ENCODE measurements at places on chromosomes 1 and 21. TPM values are rescaled to one million over a fixed set of nuclear protein-coding genes. Genes with fewer than 3 reads are reported as not detected.

DNA sequence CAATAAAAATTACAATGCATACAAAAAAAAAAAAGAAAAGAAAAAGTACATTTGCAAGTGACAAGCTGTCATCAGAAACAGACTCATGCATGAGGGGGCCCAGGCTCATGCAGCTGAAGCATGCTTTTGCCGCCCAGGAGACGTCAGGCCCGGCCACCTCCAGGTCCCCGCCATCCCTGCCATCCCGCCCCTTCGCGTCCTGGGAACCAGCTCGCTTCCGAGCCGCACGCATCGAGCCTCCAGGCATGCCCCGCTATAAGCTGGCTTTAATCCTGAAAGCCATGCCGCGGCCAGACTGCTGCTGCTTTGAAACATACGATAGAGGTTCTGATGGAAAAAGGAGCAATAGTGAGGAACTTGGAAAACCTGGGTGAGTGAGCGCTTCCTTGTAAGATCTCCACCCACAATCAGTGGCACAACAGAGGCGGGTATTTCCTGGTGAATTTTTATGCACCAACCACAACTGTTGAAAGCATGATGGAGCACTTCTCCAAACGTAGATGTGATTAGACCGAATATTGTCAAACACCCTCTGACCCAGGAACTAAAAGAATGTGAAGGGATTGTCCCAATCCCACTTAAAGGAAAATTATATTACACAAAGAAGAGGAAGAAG lies 113.7 kb downstream of the FAF1 start:
- no peaks in the 10 kb centered on the region for H3K36me3 ChIP-seq
- no peaks in the 10 kb centered on the region for H3K27me3 ChIP-seq
- H3K27ac ChIP-seq = no peak overlapping the region
- DNase-seq = peak; percentile 4

The CA6 gene
- total RNA-seq = not detected

DNA sequence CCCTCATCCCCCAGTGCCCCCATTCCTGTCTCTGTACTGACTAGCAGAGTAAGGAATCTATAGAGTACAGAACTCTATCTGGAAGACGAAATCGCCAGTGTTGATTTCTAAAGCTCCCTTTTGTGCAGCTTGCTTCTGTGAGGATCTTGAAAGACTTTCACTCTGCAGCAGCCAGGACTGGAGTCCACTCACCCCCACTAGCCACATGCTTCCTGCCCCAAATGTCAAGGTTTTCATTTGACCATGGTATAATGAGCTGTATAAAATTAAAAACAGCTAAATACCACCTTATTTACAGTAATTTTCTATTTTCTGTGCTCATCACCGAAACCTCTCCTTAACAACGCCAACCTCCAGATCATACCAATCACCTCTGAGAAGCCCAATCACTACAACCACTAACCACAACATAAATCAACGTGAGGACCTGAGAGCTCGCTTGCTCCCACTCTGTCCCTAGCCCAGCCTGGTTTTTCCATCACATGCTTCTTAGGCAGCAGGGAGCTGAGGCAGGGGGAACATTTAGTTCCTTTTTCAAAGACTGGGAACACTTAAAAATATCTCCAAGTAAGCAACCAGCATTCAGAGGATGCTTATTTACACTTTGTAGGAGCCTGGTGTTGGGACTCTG lies 56.1 kb upstream of the IRF2BP2 start:
- no peak for DNase-seq
- H3K4me1 ChIP-seq = no peaks in the 10 kb centered on the region
- no peaks in the 10 kb centered on the region for H3K27me3 ChIP-seq
- no peaks in the 10 kb centered on the region for H3K36me3 ChIP-seq

- no peak overlapping the region for H3K4me3 ChIP-seq
- no peaks in the 10 kb centered on the region for H3K27me3 ChIP-seq
- no peak for DNase-seq
- H3K36me3 ChIP-seq = no peaks in the 10 kb centered on the region
Measured at GRCh38 chr1:11536573-11537379, 57.8 kb downstream of the DISP3 start.

The TRIM17 gene
- total RNA-seq = 1.4 TPM

GRCh38 chr1:204854286-204854685 lies 16.4 kb upstream of the NFASC start:
- H3K27me3 ChIP-seq = no peaks in the 10 kb centered on the region
- H3K36me3 ChIP-seq = no peaks in the 10 kb centered on the region
- DNase-seq = no peak

GRCh38 chr1:244341455-244342450 lies 110.0 kb downstream of the ADSS2 start:
- no peaks in the 10 kb centered on the region for H3K27me3 ChIP-seq
- peak; percentile 79 for DNase-seq
- H3K4me1 ChIP-seq = peaks cover 14% of the 10 kb centered on the region
- no peaks in the 10 kb centered on the region for H3K36me3 ChIP-seq

The KAZN gene
- 15.0 TPM for total RNA-seq

- H3K36me3 ChIP-seq = no peaks in the 10 kb centered on the region
- no peak overlapping the region for H3K4me3 ChIP-seq
- no peak overlapping the region for H3K27ac ChIP-seq
- no peaks in the 10 kb centered on the region for H3K27me3 ChIP-seq
- DNase-seq = no peak
Measured at GRCh38 chr1:116113615-116114014, 2.4 kb downstream of the MAB21L3 start.

The FCGR3A gene
- total RNA-seq = not detected

DNA sequence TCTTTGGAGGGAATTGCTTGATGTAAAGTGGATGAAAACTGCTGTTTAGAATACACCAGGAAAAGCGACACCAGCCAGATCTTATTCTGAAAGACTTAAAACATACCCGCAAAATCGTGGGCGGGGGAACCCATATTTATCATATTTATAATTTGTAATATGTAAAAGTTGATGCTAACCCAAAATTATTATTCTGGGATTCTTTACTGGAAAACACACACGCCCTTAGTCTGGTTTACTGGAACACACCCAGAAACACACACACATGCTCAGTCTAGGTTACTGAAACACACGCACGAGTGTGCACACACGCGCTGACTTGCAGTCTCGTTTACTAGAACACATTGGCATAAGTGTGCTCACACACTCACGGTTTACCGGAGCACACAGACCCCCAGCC lies 32.5 kb downstream of the ATP5PO start:
- no peaks in the 10 kb centered on the region for H3K36me3 ChIP-seq
- no peak overlapping the region for H3K4me3 ChIP-seq
- no peak overlapping the region for H3K27ac ChIP-seq
- no peak for DNase-seq
- peaks cover 7% of the 10 kb centered on the region for H3K4me1 ChIP-seq

The SH2D1B gene
- not detected for total RNA-seq

- H3K36me3 ChIP-seq = no peaks in the 10 kb centered on the region
- H3K4me3 ChIP-seq = no peak overlapping the region
- H3K27me3 ChIP-seq = no peaks in the 10 kb centered on the region
- DNase-seq = no peak
Measured at GRCh38 chr21:42417533-42417932, 13.8 kb downstream of the UBASH3A start.

The OR10Z1 gene
- not detected for total RNA-seq
